ENCODE measurements at places on chromosomes 3 and 15. TPM values are rescaled to one million over a fixed set of nuclear protein-coding genes. Genes with fewer than 3 reads are reported as not detected.

DNA sequence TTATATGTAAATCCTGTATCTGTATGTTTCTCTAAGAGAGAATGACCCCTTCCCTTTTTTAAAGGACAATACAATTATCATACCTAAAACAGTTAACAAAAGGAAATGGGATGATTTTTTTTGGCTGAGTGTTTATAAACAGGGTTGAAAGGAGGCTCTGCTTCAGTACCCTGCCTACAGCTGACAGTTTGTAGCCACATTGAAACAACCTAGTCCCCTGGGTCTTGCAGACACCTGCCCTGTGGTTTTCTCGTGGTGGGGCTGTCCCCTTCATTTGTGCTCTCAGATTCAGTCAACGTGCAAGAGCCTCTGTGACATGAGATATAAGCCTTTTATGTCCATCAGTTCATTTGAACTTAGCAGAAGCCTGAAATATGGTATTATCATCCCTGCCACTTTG lies 2.3 kb upstream of the HMCES start:
- no peak overlapping the region for H3K27ac ChIP-seq
- H3K4me3 ChIP-seq = no peak overlapping the region
- H3K36me3 ChIP-seq = peaks cover 23% of the 10 kb centered on the region
- no peak for DNase-seq

DNA sequence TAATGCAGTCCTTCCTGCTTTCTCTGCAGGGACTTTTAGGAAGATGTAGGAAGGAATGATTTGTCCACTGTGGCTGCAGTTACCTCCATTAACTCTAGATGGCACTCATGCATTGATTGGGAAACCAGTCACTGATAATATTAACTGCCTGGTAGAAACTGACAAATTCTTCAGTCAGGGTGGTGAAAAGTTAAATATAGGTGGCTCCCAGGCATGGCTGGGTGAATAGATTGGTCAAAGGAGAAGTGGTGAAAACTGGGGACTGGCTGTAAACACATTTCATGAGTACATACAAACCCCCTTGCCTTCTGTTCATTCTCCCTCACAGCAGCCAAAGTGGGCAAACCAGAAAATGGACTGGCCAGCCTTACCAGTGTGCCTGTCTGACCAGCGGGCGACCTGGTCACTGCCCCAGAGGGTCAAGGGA lies 333.4 kb downstream of the THSD4 start:
- H3K27ac ChIP-seq = peak overlapping the region; percentile 99
- peak overlapping the region; percentile 52 for H3K4me3 ChIP-seq
- H3K4me1 ChIP-seq = peaks cover 52% of the 10 kb centered on the region
- H3K36me3 ChIP-seq = no peaks in the 10 kb centered on the region
- peak; percentile 90 for DNase-seq

The SEMA5B gene
- not detected for total RNA-seq

GRCh38 chr3:171169443-171169842 lies 142.9 kb upstream of the SLC2A2 start:
- H3K27ac ChIP-seq = no peak overlapping the region
- no peak for DNase-seq
- H3K4me1 ChIP-seq = peaks cover 10% of the 10 kb centered on the region
- no peaks in the 10 kb centered on the region for H3K27me3 ChIP-seq
- no peaks in the 10 kb centered on the region for H3K36me3 ChIP-seq
- no peak overlapping the region for H3K4me3 ChIP-seq

DNA sequence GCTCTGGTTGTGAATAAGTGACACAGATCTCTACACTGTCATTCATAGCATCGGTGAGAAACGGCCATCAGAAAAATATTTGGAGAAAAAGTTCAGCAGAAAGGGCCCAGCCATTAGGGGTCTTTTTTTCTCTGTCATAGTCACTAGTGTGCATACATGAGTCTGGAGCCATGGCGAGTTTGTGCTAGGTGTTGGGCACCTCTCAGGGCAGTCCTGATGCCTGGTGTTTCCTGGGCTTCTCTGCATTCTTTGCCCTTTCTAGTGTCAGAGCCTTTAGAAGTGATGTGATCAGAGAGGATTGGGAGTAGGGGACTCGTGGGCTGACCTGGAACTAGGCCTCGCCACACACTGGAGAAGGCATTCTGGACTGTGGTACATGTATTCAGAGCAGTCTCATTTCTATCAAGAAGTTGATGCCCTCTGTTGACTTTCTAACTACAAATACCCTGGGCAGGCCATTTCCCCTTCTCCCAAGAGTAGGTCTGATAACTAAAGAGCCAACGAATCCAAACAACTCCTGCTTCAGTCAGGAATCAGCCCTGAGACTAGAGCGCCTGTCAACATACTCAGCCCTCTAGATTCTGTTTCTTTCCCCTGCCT lies 1.6 kb downstream of the KY start:
- H3K36me3 ChIP-seq = no peaks in the 10 kb centered on the region
- H3K4me3 ChIP-seq = no peak overlapping the region
- peaks cover 12% of the 10 kb centered on the region for H3K27me3 ChIP-seq
- no peak for DNase-seq
- no peak overlapping the region for H3K27ac ChIP-seq

The ACAN gene
- not detected for total RNA-seq

DNA sequence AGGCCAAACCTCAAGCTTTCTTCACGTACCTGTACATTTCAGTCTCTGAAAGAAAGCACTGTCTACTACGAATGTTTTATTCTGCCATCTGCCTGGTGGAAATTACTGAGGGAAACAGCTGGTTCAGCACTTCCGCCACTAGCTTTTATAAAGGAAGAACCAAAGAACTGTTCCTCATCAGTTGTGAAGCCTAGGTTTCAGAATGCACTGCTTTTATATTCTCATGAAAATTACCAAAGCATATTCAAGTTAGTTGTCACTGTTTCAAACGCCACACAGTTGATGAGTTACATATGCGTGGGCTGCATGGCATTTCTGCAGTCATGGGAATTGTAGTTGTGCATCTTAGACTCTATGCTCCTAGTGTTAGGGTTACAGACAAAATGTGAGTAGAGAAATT lies 21.5 kb upstream of the ZBTB38 start:
- H3K4me1 ChIP-seq = no peaks in the 10 kb centered on the region
- no peak overlapping the region for H3K27ac ChIP-seq
- DNase-seq = no peak
- no peak overlapping the region for H3K4me3 ChIP-seq
- H3K36me3 ChIP-seq = no peaks in the 10 kb centered on the region

DNA sequence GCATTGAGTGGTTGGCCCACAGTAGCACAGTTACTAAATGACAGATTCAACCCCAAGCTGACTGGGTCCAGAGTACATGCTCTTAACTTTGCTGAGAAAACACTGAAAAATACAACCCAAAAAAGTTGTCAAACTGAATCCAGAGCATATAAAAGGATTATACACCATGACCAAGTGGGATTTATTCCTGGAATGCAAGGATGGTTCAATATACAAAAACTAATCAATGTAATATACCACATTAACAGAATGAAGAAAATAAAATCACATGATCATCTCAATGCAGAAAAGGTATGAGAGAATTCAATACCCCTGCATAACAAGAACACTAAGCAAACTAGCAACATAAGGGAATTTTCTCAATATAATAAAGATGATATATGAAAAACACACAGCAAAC lies 98.5 kb downstream of the STAG1 start:
- H3K27ac ChIP-seq = no peak overlapping the region
- no peak for DNase-seq
- H3K27me3 ChIP-seq = no peaks in the 10 kb centered on the region

DNA sequence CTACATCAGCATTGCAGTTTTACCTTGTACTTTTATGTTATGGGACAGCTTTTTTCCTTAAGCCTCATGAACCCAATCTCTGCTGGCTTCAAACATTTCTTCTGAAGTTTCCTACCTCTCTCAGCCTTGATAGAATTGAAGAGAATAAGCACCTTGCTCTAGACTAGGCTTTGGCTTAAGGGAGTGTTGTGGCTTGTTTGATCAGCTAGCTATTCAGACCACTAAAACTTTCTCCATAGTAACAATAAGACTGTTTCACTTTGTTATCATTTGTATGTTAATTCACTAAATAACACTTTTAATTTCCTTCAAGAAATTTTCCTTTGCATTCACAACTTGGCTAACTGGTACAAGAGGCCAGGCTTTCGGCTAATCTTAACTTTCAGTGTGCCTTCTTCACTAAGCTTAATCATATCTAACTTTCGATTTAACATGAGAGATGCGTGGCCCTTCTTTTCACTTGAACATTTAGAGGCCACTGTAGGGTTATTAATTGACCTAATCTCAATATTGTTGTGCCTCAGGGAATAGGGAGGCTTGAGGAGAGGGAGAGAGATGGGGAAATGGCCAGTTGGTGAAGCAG lies 8.1 kb upstream of the TIGIT start:
- no peaks in the 10 kb centered on the region for H3K4me1 ChIP-seq
- no peak overlapping the region for H3K27ac ChIP-seq
- DNase-seq = no peak
- H3K4me3 ChIP-seq = no peak overlapping the region
- no peaks in the 10 kb centered on the region for H3K36me3 ChIP-seq

The CELF6 gene
- total RNA-seq = not detected

GRCh38 chr3:112546216-112546759 lies 15.5 kb downstream of the ATG3 start:
- H3K4me3 ChIP-seq = no peak overlapping the region
- H3K27ac ChIP-seq = peak overlapping the region; percentile 54
- peaks cover 19% of the 10 kb centered on the region for H3K4me1 ChIP-seq
- no peaks in the 10 kb centered on the region for H3K27me3 ChIP-seq
- peak; percentile 83 for DNase-seq

DNA sequence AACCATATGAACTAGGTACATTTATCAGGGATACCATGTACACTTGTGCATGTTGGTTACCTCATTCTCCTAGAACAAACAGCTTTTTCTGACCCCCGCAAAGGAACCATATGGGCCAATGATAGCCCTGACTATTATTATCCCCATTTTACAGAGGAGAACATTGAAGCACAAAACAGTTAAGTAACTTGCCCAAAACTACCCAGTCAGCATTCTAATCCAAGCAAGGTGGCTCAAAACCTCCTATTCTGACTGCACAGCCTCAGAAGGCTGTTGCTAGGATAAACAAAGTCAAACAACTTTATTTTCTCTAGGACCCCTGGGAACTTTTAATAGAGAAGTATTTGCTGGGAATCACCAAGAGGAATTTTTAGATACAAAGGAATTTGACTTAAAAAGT lies 36.7 kb downstream of the CFAP44 start:
- no peak overlapping the region for H3K27ac ChIP-seq
- H3K4me1 ChIP-seq = no peaks in the 10 kb centered on the region

DNA sequence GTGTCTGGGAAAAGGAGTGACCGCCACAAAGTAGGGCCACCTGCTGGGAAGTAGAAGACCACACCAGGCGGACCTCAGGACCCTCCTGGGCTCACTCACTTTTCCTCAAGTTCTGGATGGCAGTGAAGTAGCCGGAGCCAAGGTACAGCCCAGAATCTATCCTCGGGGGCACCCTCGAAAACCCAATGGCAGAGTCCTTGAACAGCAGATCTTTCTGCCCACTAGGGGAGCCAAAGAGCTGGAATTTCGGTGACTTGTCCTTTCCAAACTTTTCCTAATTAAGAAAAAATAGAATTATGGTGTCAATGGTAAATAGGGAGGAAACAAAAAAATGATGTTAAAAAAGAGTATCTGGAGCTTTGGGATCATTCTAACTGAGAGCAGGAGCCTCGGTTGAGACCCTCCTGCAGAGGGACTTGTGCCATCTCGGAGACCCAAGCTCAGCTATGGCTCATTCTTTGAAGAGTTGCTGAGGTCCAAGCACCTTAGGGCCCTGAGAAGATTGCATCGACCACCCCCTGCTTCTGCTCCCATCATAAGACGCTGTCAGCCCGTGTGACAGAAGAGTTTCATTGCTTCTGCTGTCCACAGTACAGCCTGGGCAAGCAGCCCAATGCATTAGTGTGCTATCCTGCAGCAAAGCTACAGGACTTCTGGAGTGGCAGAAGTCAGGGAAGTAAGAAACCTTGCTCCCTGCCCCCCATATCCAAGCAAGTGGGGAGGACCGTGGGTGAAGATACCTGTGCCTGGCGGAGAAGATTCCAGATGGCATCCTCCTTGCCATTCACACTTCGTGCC lies 14.8 kb downstream of the LTF start:
- DNase-seq = peak; percentile 43
- no peaks in the 10 kb centered on the region for H3K36me3 ChIP-seq
- H3K27ac ChIP-seq = no peak overlapping the region

The PLA2G4D gene
- total RNA-seq = 0.17 TPM

DNA sequence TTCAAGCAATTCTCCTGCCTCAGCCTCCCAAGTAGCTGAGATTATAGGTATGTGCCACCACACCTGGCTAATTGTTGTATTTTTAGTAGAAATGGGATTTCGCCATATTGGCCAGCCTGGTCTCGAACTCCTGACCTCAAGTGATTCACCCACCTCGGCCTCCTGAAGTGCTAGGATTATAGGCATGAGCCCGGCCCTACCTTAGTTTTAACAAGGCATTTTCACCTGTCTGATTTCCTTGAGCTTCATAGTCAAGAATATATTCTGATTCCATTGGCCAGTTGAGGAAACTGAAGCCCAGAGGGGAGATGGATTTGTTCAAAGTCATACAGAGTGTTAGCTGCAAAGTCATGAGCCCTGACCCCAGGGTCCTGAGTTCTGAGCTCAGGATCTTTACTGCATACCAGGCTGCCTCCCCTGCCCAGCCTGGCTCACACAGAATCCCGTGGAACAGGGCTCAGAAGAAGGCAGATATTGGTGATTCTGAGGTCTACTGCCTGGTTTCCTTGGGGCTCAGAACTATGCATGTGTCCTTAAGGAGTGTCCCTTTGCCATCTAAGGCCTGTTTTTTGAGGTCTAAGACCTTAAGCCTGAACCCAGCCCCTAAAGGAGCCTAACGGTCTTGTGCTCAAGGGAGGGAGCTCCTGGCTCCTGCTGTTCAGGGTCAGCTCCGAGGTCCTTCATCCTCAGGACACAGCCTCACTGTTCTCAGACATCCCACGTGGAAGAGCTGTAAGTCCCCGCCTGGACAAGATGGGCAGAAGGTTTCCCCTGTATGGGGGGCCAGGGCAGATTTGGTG lies 134.4 kb downstream of the SMAD6 start:
- H3K4me3 ChIP-seq = no peak overlapping the region
- H3K27ac ChIP-seq = no peak overlapping the region
- peaks cover 15% of the 10 kb centered on the region for H3K4me1 ChIP-seq
- no peak for DNase-seq
- no peaks in the 10 kb centered on the region for H3K36me3 ChIP-seq
- H3K27me3 ChIP-seq = no peaks in the 10 kb centered on the region

DNA sequence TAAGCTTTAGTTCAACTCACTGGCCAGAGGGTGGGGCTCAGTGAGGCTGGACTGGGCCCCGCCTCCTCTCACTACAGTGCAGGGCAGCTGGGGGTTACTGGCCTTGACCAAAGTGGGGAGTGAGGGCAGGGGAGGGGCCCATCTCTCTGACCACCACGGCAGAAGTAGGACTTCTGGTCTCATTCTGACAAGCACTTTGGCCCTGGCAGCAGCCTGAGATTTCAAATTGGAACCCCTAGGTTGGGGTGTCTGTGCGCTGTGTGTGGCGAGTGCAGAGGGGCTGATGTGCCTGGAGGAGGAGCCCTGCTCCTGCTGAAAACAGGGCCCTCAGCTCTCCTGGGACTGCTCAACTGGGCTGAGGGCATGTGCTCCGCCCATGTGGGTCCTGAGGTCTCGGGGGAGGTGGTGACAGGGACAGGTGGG lies 60.3 kb upstream of the RPL32 start:
- no peak for DNase-seq
- no peaks in the 10 kb centered on the region for H3K27me3 ChIP-seq
- H3K36me3 ChIP-seq = peaks cover 12% of the 10 kb centered on the region
- no peak overlapping the region for H3K27ac ChIP-seq

GRCh38 chr15:99435877-99436541 lies 129.8 kb upstream of the MEF2A start:
- H3K27ac ChIP-seq = peak overlapping the region; percentile 42
- H3K36me3 ChIP-seq = no peaks in the 10 kb centered on the region
- DNase-seq = peak; percentile 17
- no peaks in the 10 kb centered on the region for H3K27me3 ChIP-seq

Measured in PC-3 (cell line).